ENCODE measurements at places on chromosomes 2 and 18.

DNA sequence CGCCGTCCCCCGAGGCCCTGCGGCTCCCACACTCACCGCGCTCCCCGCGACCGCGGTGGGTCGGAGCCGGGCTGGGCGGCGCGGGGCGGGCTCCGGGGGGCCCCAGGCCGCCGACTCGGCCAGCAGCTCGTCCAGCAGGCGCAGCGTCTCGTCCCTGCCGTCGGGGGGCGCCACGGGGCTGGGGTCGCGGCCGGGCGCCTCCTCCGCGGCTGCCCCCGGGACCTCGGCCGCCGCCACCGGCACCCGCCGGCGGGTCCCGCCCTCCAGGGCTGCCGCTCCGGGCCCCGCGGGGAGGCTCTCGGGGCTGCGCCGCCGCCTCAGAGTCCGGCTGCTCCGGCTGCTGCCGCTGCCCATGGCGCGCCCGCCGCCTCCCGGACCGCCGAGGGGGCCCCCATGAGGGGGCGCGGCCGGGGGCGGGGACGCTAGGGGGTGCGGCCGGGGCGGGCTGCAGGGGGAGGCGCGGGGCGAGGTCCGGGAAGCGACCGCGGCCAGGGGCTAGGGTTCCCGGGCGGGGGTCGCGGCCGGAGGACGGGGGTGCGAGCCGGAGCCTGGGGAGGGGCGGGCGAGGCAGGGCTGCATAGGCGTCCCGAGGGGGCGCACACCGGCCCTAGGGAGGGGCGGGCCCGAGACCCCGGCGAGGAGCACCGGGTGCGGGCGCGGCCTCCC, at the start of gene CYS1:
TSS of gene CYS1 (minus strand) at position 542 of the 666 bp plus-strand sequence. CDS start at position 354, 188 bp downstream.
- peak; percentile 69 for DNase-seq

GRCh38 chr18:5197032-5197434, at the start of gene AKAIN1:
AKAIN1 (minus strand) TSS chr18:5197257; CDS start chr18:5197053, 204 bp downstream.
- DNase-seq = peak; percentile 34

GRCh38 chr2:226308986-226309385, 490.6 kb downstream of the IRS1 start:
- DNase-seq = no peak

GRCh38 chr2:10864861-10865636, 46.7 kb upstream of the KCNF1 start:
- no peak for DNase-seq

DNA sequence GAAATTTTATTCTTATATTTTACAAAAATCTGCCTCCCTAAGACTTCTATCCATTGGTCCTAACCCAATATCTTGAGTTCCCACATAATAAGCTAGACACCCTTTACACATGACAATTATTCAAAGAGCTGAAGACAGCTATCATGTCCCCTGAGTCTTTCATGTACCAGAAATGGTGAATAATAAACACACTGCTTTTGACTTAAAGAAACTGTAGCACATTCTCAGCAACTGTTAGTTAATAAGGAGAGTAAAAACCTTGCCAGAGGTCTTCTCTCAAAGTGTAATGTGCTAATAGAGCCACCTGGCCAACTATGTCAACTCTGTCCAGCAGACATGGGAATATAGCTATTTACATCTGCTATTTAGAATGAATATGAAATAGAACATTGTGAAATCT, 109.7 kb upstream of the ARL5A start:
- no peak for DNase-seq

DNA sequence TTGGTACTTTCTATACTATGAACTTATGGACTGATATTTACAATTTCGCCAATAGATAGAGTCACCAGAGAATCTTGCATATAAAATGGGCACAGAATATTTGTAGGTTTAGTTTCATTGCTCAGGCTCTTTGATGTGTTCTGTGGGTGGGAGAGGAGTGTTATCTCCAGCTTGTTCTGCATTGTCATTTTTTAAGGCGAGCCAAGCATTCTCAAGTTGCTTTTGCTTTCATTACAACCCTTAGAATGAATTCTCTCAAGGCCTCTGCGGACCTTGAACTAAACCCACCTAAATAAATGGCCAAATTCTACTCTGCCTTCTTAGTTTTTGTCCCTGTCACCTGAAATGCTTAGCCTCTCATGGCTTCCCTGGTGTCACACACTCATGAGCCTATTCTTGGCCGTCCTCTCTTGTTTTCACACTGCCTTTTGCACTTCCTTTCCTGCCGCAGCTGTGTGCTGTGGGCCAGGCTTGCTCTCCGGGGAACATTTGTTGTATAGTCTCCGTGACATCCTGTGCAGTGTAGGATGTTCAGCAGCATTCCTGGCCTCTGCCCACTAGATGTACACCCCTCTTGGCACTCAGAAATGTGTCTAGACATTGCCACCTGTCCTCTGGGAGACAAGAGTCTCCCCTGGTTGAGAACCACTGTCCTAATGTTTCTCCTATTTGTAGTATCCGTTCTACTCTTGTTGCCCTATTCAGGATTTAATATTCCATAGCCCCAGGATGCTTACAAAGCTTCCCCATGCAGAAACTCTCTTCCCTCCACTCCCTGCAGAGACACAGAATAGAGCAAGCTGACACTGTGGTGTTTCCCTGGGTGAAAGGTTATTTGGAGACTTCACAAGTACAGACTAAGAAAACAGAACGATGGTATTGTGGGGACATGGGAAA, 255.6 kb downstream of the PTPRM start:
- DNase-seq = no peak

DNA sequence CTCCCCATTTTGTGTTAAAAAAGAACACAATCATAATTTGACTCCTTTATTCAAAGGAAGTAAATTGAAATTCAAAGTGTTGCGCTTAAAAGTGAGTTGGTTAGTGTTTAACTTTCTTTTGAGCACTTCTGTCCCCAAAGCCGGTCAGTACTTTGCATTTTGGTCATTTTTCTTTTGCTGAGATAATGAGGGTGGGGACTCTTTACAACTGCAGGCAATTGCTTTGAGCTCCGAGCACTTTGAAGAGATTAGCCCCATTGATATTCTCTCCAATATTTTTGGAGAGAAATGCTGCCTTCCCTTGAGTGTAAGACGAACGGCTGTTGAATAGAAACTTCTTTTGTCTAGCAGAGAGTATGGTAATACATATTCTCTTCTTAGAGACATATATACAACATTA, 241.6 kb upstream of the VWC2L start:
- no peak for DNase-seq
